Skeletal muscle cell (primary cell): ENCODE measurements at places on chromosomes 1 and 21.

- no peak for DNase-seq
These were observed 58.9 kb downstream of the TGFBR3 start for GRCh38 chr1:91827087-91827458.

GRCh38 chr1:1677718-1678580 lies 14.6 kb downstream of the SLC35E2B start:
- no peak for DNase-seq

DNA sequence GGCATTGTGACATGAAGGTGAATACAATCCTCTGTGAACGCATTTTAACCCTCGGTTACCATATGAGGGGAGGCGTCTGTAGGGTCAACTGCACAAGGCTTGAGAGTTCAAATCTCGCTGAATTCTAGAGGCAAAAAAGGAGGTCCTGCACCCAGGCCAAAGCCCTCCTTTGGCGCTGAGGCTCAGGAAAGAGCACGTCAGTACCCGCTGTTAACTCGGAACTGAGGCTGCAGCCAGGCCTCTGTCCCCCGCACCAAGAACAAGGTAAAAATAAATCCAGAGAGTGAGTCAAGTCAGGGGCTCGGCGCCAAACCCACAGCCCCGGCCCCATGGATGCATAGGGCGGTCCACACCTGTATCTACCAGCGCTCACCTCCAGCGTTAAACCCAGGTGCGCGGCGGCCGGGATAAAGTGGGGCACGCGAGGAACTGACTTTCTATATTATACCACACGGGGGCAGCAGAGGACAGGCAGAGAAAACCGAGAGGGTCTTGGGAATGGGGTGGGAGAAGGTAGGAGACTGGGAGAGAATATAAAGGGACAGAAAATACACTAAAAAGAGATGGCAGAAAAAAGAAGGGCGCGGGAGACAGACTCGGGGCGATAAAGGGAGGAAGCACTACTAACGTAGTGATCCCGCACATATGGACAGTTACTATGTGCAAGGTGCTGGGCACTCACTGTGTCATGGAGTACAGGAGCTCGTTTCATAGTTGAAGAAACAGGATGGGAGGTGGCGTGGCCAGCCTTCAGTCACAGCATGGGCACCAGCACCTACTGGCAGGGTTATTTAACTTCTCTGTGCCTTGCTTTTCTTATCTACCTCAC lies 54.9 kb downstream of the DMRTA2 start:
- DNase-seq = no peak

DNA sequence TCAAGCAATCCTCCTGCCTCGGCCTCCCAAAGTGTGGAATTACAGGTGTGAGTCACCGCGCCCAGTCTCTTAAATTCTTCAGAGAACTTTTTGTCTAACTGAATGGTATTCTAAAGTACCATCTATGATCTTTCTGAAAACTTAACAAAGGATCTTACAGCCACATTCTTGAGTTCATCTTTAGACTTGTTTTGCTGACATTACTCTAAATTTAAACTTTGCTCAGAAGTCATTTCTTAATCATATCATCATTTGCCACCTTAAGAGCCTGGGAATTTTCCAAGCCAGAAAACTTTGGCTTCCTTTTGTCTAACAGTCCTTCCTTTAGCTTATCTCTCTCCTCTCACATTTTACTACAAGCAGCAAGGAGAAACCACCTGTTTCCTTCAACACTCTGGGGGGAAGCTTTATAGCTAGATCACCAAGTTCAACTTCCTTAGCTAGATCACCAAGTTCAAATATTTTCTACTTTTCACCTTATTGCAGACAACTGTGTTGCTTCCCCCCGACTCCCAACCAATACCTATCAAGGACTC lies 5.4 kb upstream of the ZBTB8A start:
- DNase-seq = no peak

- DNase-seq = no peak
These were observed 16.1 kb downstream of the ATAD3B start for GRCh38 chr1:1487701-1488100.

- no peak for DNase-seq
These were observed 7.9 kb upstream of the EDN2 start for GRCh38 chr1:41492341-41492848.

DNA sequence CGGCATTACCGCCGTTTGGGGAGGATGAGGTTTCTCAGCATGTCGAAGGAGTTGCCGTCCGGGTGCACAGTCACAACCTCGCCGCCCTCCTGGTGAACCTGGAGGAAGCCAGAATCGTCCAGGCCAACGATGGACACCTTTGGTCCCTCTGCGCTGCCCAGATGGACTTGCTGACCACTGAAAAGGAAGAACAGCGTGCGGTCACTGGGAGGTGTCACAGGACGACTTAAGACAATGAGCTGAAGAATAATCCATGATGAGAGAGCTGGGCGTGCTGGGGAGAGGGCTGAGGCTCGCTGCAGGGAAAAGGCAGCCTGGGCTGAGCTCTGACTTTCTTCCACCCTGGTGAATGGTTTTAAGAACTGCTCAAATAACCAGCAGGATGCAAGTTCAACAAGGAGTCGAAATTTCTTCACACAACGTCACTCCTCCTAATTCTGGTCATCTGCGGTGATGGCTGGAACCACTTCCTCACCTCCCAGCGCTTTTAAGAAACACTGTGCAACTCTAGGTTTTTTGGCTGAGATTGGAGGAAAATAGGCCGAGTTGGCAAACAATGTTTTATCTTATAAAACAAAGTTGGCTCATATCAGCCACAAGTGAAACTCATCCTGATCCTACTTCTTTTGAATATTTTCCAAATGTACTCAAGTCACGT lies 55.5 kb downstream of the SIM2 start:
- DNase-seq = no peak

DNA sequence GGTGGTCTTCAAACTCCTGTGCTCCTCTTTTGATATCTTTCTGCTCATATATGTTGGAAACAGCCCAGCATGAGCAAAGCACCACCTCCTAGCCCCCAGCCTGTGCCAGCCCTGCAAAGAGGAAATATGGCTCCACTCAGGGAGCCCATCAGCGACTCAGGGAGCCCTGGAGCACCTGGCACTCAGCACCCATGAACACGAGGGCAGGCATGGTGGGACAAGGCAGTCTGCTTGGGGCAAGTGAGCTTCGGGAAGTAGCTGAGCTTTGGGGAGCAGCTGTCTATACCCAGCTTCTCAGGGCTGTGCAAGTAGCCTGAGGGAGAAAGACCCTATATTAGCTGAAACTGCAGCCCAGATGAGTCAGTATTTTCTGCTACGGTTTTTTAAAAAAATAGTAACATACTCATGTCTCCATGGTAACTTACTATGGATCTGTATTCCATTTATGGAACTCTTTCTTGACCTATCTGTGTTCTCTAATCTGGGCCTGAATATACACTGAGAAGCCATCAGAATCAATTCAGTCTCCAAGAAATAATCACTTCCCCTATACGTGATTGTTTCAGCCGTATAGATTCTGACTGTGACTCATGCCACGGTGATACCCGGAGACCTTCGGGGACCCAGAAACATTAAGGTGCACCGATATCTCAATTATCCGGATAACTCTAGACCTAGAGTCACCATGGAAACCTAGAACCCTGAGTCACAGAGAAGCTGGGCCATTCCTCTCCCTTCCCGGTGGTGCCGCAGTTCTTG lies 1.5 kb upstream of the ETS2 start:
- no peak for DNase-seq

DNA sequence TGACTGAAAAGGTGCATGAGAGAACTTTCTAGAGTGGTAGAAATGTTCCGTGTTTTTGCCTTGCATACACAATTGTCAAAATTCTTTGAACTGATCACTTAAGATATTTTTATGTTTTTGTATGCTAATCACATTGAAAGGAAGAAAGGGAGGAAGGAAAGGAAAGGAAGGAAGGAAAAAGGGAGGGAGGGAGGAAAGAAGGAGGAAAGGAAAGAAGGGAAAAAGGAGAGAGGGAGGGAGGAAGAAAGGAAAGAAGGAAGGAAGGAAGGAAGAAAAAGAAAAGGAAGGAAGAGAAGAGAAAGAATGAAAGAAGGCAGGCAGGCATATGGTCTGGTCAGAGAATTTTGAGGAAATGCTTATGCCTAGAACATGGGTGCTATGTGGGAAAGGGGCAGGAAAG lies 68.4 kb upstream of the PGBD5 start:
- no peak for DNase-seq

DNA sequence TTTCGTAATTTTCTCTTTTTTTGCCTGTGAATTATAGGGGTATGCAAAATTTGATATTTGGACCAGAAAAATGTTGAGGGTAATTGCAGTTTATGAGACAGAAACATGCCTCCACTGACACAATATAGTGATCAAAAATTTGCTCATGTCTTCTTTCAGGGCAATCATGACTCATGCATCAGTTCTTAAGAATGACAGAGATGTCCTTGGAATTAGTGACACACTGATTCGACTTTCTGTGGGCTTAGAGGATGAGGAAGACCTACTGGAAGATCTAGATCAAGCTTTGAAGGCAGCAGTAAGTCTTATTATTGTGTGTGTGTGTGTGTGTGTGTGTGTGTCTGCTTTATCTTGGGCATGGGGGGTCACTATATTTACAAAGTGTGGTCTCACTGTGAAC lies 27.5 kb downstream of the CTH start:
- no peak for DNase-seq

DNA sequence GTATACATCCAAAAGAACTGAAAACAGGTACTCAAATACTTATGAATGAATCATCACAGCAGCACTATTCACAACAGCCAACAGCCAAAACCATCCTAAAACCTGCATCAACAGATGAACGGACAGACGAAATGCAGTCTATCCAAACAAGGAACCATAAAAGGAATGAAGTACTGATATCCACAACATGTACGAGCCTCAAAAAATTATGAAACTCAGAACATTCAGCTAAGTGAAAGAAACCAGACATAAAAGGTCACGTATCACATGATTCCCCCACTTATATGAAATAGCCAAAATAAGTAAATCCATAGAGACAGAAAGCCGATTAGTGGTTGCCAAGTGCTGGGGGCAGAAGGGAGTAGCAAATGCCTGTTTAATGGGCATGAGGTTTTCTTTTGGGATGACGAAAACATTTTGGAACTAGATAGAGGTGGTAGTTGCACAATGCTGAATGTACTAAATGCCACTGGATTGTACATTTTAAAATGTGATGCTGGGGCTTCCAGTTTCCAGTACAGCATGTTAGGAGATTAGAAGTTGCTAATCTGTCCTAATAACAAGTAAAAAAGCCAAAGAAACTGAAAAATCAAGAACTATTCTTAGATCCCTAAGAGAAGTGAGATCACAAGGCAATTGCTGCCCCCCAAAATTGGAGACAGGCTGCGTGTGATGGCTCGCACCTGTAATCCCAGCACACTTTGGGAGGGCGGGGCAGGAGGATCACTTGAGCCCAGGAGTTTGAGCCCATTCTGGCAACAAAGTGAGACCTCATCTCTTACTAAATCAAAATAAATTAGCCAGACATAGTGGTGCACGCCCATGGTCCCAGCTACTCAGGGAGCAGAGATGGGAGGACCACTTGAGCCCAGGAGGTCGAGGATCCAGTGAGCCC lies 25.3 kb downstream of the CLSTN1 start:
- DNase-seq = no peak

DNA sequence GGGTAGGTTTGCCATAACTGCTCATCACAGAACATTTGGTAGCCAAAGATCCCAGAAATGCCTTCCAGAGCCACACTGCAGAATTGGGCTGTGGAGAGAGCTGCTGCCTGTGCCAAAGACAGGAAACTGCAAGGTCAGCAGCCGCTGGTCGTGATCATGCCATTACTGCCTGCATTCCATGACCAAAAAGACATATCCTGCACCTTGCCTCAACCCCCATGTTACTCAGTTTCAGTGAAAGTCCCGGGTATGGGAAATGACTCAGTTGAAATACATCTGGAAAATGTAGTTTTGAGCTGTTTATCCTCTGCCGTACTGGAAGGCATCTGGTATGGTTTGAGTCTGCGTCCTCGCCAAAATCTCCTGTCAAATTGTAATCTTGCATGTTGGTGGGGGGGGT lies 161.7 kb downstream of the FCRL5 start:
- peak; percentile 25 for DNase-seq

DNA sequence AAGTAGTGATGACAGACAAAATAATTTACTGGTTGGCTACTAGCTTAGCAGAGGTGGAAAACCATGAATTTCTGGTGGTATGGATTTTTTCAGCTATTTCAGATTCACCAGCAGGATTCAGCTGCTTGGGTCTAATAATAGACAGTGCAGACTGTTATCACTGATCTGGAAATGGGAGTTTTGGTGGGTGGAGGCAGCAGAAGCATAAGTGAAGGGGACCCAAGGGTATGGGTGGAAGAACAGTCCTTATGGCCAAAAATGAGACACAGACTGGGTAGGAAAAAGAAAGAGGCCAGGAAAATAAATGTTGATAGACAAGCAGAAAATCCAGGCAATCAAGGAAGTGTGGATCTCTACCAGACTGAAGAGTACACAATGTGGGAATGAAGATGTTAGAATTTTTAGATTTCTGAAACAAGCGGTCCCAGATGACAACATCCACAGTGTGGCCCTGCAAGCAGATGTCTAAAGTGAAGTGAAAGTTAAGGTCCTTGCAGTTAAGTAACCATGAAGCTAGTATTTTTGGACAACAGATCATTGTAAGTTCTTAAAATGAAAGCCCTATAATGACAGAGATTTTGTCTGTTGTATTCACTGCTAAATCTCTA lies 24.7 kb downstream of the LYST start:
- no peak for DNase-seq

DNA sequence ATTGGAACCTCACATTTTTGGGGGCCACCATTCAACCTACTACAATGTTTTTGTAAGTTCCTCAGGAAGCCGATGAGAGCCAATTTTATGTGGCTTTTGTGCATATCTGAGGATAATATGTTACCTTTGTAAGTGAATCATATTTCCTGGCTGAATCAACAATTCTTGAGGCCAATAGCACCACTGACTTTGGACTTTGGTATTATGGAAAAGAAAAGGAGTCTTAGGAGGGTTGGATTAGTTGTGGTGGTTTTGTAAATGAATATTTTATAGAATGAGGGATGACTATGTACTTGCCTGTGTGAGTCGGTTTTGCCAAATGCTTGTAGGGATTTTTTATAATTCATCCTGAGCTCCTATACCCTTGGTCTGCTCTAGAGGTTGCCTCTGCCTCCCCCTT lies 181.5 kb upstream of the HMGB4 start:
- no peak for DNase-seq

GRCh38 chr1:24161270-24161669 lies 18.3 kb upstream of the IL22RA1 start:
- DNase-seq = no peak

DNA sequence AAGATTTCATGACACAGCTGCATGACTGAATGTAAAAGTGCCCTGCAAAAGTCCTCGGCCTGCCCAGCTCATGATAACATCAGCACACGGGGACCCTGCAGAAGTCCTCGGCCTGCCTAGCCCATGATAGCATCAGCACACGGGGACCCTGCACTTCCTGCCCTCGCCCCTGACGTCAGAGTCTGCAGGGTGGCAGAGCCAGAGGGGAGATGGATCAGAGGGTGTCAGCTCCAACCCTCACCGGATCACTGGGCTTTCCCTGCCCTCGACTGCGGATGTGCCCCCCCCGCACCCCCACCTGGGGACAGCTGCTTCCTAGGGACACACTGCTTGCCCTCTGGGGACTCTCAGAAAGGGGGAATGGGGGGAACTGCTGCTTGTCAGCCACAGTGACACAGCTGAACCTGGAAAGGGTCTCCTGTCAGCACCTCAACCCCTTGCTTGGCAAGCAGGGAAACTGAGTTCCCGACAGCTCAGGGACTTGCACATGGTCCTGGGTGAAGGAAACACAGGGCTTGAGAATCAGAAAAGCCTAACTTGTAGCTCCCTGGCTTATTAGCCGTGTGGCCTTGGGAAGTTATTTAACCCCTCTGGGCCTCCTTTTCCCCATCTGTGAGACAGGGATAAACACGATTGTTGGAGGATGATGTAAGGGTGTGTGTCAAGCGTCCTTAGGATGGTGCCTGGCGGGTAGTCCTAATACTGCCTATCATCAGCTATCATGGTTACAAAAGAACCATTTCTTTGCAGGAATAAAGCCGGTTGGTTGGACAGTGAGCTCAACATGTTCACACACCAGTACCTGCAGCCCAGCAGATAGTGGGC lies 8.3 kb upstream of the MIIP start:
- DNase-seq = no peak
